Activated CD4-positive, alpha-beta T cell treated with anti-CD3 and anti-CD28 coated beads, Interleukin-2, amount 50 U/mL, for 4 hours (primary cell): ENCODE measurements at places on chromosomes 13 and 19.

DNA sequence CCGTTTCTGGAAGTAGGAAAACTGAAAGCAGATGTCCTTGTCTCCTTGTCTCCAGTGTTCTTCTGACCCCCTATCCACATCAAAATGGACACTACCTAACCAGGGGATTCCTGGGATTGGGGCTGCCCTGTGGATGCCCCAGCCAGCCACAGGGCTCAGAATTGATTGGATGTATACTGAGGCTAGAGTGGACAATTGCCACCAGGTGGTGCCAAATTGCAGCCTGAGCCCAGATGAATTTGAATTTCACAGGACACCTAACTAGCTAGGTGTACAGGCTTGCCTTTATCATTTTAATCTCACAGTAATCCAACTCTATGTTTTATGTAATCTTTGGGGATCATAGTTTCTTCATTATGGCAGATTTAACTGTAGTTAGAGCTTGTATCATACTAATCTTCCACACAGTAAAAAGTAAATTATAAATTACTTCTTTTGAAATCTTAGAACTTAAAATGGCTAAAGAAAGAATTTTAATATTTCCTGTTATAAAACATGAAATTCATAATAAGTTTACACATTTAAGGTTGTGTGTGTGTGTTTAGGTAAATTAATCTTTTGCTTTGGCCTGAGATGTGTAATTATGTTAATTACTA is 58.0 kb downstream of the PIBF1 start:
- DNase-seq: peak; percentile 15

DNA sequence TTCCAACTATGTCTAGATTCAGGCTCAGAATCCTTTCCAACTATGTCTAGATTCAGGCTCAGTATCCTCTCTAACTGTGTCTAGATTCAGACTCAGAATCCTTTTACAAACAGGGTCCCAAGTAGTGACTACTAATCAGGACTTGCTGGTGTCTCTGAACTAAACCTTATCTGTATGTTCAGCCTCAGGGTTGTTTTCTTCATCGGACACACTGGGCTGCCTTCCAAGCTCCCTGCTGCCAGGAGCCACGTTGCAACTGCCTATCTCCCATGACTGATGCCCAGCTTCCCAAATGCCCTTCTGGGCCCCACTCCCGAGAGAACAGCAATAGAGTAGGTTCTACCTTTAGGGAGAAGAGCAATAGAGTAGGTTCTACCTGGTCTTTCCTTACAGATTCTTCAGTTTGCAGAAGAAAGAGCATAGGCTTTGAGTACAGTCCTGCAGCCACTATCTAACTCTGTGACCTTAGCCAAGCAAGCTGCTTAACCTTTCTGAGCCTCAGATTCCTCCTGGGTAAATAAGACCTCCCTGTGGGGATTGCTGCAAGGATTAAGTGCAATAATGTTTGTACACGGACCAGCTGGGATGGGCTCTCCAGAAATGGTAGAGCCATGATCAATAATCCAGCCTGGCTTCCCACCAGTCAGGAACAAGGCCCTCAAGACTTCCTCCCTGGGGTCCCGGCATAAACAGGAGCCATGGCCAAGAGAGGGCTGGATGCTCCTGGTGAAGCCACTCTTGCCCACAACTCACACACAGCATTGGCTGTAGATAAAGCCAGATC is 61.5 kb downstream of the ZIC5 start:
- no peak for DNase-seq

- DNase-seq: no peak
Observed at GRCh38 chr13:110282316-110282841, 24.6 kb downstream of the COL4A1 start.

DNA sequence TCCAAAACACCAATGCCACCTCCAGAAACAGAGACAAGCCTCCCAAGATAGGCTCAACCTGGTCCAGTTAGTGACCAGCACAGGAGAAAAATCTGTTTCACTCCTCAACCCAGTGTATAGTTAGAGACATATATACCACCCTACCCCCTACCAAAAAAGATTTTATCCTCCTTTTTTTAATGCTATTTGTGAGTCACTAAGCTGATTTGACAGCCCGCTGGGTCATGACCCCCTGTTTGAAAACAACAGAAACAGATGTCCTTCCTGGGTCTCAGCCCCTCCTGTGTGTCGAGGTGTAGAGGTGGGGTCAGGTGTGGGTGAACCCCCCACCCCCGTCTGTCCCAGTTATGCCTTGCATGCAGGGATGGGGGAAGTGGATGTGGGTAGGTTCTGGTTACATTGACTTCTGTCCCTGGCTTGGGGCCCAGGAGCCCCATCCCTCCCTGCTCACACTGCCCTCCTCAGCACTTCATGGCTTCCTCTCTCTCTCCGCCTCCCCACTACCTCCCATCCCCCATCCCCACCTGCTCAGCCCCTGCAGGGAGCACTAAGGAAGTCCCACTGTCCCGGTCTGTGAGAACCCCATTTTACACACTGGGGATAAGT is 14.0 kb upstream of the TOMM40 start:
- DNase-seq: no peak

DNA sequence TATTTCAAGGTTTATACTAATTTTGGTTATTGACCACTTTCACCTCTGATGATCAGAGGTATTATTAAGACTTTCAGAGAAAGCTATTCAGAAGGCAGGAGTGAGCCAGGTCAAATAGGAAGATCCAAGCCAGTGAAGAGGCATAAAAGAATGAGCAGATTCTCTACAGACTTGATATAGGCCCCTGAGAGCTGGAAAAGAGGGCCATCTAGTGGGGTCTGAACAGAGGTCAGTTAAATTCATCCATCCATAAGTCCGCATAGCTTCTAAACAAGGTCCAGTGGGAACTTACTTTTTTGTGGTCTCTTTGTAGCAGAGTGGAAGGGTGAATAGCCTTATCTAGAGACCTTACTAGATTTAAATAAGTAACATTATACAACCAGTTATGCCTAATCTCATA is 126.6 kb upstream of the UFM1 start:
- no peak for DNase-seq

DNA sequence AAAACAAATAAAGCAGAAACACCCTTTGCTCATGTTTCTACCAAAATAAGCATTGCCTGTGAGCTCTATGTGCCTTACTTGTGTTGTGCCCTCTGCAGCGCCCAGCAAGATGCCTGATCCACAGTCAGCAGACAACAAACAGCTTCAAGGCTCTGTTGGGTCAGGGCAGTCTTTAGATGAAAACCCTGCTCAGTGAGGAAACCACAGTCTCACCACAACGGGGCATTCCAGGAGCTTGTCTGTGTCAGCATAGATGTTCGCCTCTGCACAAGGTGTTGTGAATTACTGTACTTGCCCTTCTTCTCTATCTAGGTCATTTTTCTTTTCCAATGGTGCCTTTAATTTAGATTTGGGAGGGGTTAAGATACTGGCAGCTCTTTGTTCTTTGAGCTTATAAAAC is 251.9 kb downstream of the COL4A1 start:
- DNase-seq: no peak

DNA sequence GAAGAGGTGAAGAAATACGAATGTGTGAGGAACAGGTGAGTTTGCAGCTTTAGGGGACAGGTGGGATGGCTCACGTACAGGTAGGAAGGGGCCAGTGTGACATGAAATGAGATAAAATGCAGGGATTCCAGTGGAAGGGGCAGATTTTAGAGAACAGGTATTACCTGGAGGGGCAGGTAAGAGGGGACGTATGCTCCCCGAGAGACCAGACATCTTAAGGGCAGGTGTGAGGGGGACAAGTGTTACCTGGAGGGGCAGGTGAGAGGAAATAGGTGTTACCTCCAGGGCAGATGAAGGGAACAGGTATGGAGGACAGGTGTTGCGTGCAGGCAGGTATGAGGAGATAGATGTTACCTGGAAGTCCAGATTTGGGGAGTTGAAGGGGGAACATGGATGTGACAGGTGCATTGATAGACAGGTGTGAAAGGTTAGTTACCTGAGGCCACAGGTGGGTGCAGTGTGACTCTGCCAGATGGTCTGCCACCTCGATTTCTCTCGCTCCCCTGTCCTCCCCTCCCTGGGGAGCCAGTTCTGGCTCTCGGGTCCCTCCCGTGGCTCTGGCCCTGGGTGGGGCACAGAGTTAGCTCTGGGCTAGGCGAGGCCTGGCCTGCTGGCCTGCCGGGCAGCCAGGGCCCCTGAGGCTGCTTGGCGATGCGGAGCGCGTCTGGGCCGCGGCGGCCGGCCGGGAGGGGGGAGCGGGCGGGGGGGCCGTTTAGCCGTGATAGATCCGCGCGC is 2.1 kb downstream of the ERFL start:
- DNase-seq: no peak
